Aorta (tissue), 5 donors: ENCODE measurements at places on chromosomes 7 and 10. TPM values are rescaled to one million over a fixed set of nuclear protein-coding genes. Genes with fewer than 3 reads are reported as not detected.

GRCh38 chr10:132707121-132707775 lies 78.7 kb downstream of the NKX6-2 start:
- peak; percentile 24 for DNase-seq

DNA sequence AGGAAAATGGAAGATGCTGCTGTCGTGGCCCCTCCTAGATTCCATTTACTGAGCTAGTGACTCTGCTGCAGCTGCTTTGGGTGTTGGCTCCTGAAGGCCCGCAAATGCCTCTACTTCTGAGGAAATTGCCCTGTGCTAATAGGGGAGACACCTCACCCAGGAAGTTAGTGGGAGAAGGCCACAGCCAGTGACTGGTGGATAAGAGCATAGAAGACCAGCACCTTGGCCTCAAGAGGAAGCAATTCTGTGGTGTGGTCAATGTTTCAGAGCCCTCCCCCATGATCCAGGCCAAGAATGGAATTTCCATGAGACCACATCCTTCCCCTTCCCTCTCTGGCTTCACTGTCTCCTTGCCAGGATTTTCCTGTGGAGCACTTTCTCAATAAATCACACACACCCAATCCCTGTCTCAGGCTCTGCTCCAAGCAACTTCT lies 25.0 kb upstream of the FZD1 start:
- DNase-seq: no peak

DNA sequence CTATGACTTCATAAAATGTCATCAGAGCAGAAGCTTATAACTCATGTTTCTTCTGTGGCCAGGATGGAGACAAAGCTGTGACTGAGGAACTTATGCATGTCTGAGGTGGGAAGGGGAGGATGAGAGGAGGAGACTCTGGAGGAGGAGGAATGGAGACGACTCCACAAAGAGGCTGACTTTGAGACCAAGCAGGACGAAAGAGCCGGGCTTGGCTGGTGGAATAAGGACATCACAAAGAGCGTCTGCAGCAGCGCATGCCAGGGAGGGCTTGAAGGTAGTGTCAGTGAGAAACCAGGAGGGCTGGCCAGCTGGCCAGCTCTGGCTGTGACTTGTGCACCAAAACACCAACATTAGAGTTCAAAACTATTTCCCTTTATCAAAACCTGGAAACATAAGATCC lies 6.1 kb upstream of the GDF2 start:
- no peak for DNase-seq

- no peak for DNase-seq
These were observed 173.6 kb upstream of the CACNA2D1 start for GRCh38 chr7:82617156-82617555.

Gene SDK1
- total RNA-seq: 20.0 TPM

Gene MBL2
- not detected for total RNA-seq
